T-helper 17 cell (primary cell): ENCODE measurements at places on chromosomes 2 and 18.

DNA sequence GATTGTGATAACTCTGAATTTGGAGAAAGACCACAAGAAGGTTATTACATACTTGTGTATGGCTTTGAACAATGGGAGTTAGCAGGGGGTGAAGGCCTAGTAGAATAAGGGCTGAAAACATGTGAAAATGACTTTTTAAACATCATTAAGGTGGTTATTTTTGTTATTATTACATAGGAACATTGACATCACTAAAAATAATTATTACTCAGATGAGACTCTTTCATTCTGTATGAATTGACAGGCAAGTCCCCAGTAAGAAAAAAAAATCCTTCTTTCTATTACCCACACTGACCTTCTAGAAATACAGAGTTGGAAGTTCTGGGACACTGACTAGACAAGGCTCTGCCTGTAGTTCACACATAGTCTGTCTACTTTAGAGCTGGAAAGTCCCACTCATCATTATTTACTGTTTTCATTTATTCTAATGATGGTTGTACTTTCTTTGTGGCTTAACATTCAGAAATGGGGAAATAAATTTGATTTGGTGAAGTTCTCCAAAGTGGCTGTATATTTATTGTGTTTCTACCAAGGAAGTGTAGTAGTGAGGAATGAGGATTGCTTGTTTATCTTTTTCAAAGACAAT, 219.6 kb upstream of the EPAS1 start:
- H3K27ac ChIP-seq = no peak overlapping the region
- no peak overlapping the region for H3K4me3 ChIP-seq
- H3K27me3 ChIP-seq = no peaks in the 10 kb centered on the region
- peaks cover 19% of the 10 kb centered on the region for H3K4me1 ChIP-seq
- DNase-seq = no peak

GRCh38 chr2:199278099-199278498, 179.6 kb downstream of the SATB2 start:
- no peak for DNase-seq
- H3K4me3 ChIP-seq = no peak overlapping the region
- H3K36me3 ChIP-seq = no peaks in the 10 kb centered on the region

DNA sequence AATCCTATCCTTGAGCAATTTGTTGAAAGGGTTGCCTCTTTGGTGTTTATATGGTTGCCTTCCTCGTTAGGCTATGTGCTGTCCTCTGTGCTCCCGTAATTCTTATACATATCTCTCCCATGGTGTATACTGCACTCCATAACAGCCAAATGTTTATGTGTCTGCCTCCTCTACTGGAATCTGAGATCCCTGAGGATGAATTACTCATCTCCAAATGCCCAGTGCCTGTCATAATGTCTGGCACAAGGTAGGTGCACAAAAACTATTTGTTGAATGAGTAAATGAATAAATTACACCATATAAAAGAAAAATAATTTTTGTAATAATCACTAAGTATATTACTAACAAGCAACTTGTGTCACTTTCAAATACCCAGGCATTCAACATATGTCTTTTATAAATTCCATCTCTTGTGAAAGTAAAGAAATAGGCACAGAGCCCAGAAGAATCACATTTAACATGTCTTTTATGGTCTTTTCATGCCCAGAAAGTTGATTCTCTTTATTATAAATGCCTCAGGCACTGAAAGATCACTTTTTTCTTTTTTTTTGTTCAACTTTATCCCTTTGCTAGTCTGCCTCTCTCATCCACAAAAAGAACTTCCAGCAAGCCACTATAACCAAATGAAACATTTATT, 164.9 kb downstream of the CCDC148 start:
- no peaks in the 10 kb centered on the region for H3K27me3 ChIP-seq
- no peak for DNase-seq
- H3K4me1 ChIP-seq = no peaks in the 10 kb centered on the region
- H3K27ac ChIP-seq = no peak overlapping the region

DNA sequence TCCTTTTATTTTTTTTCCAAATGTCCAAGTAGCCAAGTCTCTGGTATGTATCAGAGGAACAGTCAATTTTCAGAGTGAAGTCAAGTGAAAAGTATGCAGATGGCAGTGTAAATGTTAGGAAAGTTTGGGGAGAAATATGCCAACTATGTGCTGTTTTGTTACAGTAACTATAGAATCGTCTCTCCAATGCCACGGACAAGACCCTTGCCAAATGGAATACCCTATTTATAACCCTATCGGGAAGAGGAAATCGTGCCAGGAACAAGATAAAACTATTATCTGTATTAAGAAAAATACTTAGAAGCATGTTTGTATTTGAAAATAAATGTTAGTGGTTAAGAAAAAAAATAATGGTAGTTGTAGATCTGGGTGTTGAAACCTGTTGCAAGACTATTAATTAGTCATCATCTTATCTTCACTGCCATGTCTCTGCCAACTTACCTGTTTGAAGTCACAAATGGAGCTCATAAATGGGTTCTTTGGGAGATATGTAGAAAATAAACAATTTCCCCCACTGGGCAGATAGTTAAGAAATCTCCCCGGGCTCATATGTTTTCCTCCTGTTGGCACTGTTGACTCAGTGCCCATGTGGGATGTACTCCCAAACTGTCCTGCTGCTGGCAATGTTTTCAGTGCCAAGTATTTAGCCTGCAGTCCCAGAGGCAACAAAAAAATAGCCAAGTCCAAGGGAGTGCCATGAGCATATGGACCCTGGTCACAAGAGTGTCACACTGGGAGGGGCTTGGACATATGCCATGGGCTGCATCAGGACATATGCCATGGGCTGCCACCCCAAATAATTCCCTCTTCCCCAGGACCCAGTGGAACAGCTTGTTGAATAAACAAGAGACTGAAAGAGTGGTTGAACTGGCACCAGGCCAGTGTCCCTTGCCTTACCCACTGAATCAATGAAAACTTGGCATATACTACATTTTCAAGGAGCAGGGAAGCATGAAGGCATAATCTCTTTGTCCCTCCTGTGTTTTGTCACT, 366.9 kb downstream of the OSR1 start:
- H3K36me3 ChIP-seq = no peaks in the 10 kb centered on the region
- DNase-seq = no peak
- no peak overlapping the region for H3K4me3 ChIP-seq
- no peaks in the 10 kb centered on the region for H3K4me1 ChIP-seq
- no peaks in the 10 kb centered on the region for H3K27me3 ChIP-seq

DNA sequence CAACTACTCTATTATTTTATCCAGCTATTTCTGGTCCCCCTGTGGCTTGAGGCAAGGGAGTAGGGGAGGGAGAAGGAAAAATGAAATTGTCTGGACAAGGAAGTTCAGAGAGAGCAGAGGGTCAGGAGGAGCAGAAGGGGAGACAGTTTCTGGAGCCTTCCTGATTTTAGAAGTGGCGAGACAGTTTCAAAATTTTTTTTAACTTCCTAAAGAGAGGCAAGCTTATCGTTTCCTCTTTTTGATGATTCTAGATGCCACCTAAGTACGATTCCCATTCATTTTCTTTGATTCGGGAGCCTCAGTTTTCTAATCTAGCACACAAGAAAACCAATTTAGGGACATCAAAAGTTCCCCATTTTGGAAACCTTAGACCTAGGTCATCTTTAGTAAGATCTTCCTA, 96.9 kb upstream of the B3GNT2 start:
- no peaks in the 10 kb centered on the region for H3K4me1 ChIP-seq
- H3K27ac ChIP-seq = no peak overlapping the region
- no peak overlapping the region for H3K4me3 ChIP-seq
- no peaks in the 10 kb centered on the region for H3K27me3 ChIP-seq

- no peak overlapping the region for H3K27ac ChIP-seq
- no peaks in the 10 kb centered on the region for H3K36me3 ChIP-seq
- H3K4me3 ChIP-seq = no peak overlapping the region
- peaks cover 6% of the 10 kb centered on the region for H3K4me1 ChIP-seq
- H3K27me3 ChIP-seq = peaks cover 55% of the 10 kb centered on the region
- no peak for DNase-seq
Observed at GRCh38 chr2:176470713-176471112, 201.5 kb downstream of the MTX2 start.

GRCh38 chr2:114040826-114041225, 150.9 kb downstream of the ACTR3 start:
- H3K4me3 ChIP-seq = no peak overlapping the region
- peaks cover 9% of the 10 kb centered on the region for H3K27me3 ChIP-seq
- no peak overlapping the region for H3K27ac ChIP-seq

DNA sequence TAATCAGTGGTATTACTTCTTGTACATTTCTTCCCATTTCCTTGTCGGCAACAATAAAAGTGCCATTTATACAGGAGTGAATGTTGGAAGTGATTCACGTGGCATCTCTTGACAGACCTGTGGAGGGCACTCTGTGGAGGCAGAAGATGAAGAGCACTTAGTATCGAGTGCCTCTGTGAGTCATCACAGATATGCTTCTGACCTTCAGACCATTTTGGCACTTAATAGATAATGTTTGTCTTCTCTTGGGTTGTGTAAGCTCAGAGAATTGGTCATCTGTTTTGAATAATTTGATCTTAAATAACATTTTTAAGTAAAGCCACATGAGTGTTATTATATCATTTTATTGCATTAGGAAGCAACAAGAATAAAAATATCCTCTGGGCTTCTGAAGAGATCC, 305.5 kb downstream of the PTPRM start:
- H3K4me3 ChIP-seq = no peak overlapping the region
- no peak for DNase-seq
- H3K4me1 ChIP-seq = no peaks in the 10 kb centered on the region
- peaks cover 2% of the 10 kb centered on the region for H3K36me3 ChIP-seq
- H3K27ac ChIP-seq = no peak overlapping the region

DNA sequence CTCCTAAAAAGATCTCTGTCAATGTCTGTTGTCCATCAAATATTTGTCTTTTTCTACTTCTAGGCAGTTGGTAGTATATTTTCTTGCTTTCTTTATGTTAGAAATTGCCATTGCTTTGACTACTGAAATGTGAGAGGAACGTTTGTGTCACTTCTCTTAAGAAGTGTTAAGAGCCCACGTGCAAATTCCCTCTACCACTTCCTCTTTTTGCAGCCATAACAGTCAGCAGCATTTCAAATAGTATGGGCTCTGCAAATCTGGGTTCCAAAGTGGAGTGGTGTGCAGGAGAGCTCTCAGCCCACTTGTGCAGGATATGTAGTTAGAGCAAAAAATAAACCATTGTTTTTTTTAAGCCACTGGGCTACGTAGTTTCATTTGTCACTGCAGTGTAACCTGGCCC, 314.0 kb downstream of the MEIS1 start:
- DNase-seq = no peak
- H3K4me1 ChIP-seq = no peaks in the 10 kb centered on the region
- no peak overlapping the region for H3K27ac ChIP-seq
- no peak overlapping the region for H3K4me3 ChIP-seq
- H3K27me3 ChIP-seq = no peaks in the 10 kb centered on the region
- H3K36me3 ChIP-seq = no peaks in the 10 kb centered on the region

DNA sequence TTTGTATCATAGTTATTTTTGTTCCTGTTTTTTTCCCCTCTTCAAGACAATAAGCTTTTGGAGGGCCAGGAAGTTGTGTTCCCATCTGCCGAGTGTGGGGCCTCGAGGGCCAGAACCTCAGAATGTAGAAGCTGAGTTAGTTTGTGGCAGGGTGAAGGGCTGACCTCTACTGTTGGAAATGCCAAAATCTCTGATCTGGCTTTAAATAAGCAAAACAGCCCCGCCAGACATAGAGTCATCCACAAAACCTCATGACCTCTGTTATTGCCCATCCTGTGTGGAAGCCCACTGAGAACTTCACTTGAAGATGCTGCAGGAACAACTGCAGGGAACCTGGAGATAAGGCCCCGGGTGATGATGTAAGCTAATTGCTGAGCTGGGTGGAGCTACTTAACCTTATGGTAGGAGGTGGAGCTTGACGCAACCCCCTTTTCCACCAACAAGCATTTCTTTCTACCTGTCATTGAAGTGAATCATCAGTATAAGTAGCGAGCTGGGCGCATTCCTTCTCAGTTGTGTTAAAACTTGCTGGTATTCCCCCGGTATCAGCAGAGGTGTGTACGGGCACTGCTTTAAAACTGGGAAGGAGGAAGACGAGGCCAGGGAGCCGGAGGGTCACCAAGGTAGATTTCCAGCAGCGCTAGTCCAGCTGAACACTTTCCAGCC, 177.2 kb downstream of the NEDD4L start:
- peaks cover 20% of the 10 kb centered on the region for H3K27me3 ChIP-seq
- peaks cover 3% of the 10 kb centered on the region for H3K4me1 ChIP-seq
- no peak overlapping the region for H3K27ac ChIP-seq
- H3K36me3 ChIP-seq = peaks cover under 1% of the 10 kb centered on the region
- no peak for DNase-seq

- peak overlapping the region; percentile 98 for H3K27ac ChIP-seq
- peak overlapping the region; percentile 31 for H3K4me3 ChIP-seq
- no peaks in the 10 kb centered on the region for H3K27me3 ChIP-seq
- H3K4me1 ChIP-seq = peaks cover 47% of the 10 kb centered on the region
- DNase-seq = no peak
Observed at GRCh38 chr18:13440277-13441248, 222.0 kb downstream of the LDLRAD4 start.

- H3K4me3 ChIP-seq = no peak overlapping the region
- no peak overlapping the region for H3K27ac ChIP-seq
- no peak for DNase-seq
- H3K36me3 ChIP-seq = no peaks in the 10 kb centered on the region
Observed at GRCh38 chr2:167181134-167181533, 292.9 kb downstream of the XIRP2 start.

- H3K27ac ChIP-seq = no peak overlapping the region
- H3K4me3 ChIP-seq = no peak overlapping the region
- H3K27me3 ChIP-seq = peaks cover 40% of the 10 kb centered on the region
- H3K36me3 ChIP-seq = no peaks in the 10 kb centered on the region
Observed at GRCh38 chr18:47283476-47283875, 32.0 kb upstream of the SKOR2 start.

DNA sequence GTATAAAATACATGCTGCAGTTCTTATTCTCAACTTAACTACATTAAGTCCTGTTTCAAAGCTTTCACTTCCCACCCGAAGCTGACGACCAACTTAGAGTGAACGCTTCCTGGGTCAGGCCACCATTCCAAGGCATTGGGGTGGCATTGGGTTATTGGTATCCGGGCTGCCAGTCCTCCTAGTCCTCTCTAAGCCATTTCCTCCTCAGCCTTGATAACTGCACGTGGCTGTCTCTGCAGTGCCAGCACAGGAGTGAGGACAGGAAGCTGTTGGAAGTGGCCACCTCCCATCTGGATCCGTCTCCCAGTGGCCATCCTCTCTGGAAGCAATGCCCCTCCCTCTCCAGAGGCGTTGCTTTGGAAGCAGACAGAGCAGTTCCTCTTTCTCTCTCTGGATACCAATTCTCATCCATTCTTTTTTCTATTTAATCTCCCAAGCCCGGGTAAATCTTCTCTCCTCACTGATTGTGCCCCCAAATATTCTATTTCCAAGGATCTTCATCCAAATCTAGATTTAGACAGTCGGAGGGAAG, 354.7 kb downstream of the EIPR1 start:
- DNase-seq = no peak
- peaks cover 22% of the 10 kb centered on the region for H3K27me3 ChIP-seq
- H3K36me3 ChIP-seq = no peaks in the 10 kb centered on the region
- no peaks in the 10 kb centered on the region for H3K4me1 ChIP-seq
- no peak overlapping the region for H3K4me3 ChIP-seq
